Hippocampal formation (tissue), 2 donors: ENCODE measurements at places on chromosomes 11 and 22.

GRCh38 chr11:1597331-1597993 lies 632 bp downstream of the KRTAP5-2 start:
- DNase-seq, result no peak

DNA sequence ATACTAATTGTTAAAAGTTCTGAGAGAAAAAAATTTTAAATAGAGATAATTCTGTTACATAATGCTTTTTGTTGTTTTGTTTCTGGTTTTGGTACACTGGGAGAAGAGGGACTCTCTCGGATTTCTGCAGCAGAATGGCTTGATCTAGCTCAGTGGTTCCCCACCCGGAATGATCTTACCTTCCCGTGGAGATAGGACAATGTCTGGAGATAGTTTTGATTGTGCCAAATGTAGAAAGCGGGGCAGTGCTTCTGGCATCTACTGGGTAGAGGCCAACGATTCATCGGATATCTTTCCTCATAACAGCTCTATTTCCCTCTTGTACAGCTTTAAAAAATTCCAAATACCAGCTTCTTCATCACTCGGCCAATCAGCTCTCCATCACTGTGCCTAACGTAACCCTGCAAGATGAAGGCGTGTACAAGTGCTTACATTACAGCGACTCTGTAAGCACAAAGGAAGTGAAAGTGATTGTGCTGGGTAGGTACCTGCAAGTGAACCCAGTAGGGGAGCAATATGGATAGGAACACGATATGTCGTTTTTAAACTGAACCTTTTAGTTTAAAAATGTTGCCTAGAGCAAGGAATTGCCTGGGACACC lies 13.2 kb downstream of the CRTAM start:
- no peak for DNase-seq

- DNase-seq, result no peak
These were observed 1.9 kb downstream of the ACR start for GRCh38 chr22:50739894-50740293.

DNA sequence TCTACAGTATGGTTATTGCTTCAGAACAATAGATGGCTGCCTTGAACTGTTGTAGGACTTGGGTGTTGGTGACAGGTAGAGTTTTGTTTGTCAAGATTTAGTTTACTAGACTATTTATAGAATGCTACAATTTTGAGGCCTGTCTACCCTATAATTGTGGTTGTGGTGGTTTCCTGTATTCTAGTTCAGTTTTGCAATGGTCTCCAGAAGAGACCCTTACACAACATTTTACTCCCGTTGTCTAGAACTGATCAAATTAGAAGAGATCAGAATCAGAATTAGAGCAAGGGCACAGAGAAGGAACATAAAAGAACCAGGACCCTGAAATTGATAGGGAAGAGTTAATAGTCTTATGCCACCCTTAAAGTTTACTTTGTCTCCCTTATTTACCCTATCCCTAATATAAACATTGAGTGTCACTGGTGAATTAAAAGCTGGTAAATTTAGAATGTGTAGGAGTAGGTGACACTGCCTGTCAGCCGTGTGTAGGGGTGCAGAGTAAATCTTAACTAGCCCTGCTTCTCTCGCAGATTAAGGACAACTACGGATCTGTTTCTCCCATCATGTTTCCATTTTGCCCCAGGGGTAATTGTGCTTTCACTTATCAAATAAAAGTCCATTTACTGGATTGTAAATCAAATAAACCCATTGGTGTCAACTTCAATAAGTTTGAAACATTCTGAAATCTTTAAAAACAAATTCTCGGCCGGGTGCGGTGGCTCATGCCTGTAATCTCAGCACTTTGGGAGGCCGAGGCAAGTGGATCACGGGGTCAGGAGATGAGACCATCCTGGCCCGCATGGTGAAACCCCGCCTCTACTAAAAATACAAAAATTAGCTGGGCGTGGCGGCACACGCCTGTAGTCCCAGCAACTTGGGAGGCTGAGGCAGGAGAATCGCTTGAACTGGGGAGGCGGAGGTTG lies 10.9 kb upstream of the PHLDB1 start:
- DNase-seq, result no peak

- no peak for DNase-seq
These were observed 26.3 kb downstream of the APOL1 start for GRCh38 chr22:36279219-36279666.

- DNase-seq, result no peak
These were observed 10.5 kb downstream of the COA4 start for GRCh38 chr11:73866095-73866579.

GRCh38 chr11:18132341-18132740 lies at the start of gene MRGPRX3:
Gene MRGPRX3 (plus strand): TSS chr11:18132571. CDS start chr11:18137203, 4,632 bp downstream.
- DNase-seq, result no peak

DNA sequence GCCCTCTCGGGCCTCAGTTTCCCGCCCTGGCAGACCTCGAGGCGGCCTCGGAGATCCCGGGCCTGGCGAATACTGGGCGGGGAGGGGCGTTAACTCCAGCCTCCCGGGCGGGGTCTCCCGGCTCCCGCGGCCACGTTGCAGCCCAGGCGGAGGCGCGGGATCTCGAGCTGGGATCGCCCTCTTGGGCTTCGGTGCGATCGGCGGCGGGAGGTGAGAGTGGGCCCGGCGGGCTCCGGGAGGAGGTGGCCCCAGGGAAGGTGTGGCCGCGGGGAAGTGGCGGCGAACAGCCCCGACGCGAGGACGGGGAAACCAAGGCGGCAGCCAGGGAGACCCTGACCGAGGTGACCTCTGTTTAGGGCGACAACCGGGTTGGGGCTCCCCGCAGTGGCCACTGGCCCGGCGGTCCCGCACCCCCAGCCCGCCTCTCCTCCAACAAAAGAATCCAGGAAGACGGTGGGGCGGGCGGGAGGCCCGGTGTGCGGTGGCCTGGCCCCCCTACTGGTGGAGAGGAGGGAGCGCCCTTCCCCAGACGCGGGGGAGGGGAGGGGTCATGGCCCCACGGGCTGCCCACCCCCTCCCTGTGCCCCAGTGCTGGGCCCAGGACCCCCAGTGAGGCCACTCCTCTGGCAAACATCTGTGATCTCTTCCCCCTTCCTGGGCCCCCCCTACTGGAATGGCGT lies at the start of gene PHETA2:
Gene PHETA2, plus strand, starts transcription at position 117 of the 680 bp plus-strand sequence. CDS start 3,046 bp downstream, outside the sequence.
- DNase-seq, result no peak

DNA sequence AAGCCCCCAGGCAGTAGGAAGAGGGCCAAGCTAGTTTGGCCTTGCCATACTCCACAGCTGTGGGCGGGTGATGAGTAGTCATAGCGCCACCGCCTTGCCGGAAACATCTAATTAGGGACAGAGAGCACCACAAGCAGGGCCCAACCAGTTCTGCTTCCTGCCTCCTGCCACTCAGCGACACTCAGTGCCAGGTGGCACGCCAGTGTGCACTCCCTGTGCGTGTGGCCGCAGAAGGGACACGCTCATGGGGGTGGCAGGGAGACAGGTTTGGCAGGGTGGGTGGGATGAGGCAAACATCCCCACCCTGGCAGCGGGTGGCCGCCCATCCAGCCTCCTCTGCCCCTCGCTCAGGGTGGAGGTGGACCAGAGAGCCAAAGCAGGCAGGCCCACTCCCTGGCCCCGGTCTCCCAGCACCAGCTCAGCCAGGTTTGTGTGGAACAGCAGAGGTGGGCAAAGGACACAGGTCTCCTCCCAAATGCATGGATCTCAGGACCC lies 4.9 kb downstream of the OVOL1 start:
- no peak for DNase-seq

- no peak for DNase-seq
These were observed 3.0 kb downstream of the OR52W1 start for GRCh38 chr11:6202041-6202440.

- DNase-seq, result no peak
These were observed 101.6 kb downstream of the NTM start for GRCh38 chr11:131471976-131472375.

DNA sequence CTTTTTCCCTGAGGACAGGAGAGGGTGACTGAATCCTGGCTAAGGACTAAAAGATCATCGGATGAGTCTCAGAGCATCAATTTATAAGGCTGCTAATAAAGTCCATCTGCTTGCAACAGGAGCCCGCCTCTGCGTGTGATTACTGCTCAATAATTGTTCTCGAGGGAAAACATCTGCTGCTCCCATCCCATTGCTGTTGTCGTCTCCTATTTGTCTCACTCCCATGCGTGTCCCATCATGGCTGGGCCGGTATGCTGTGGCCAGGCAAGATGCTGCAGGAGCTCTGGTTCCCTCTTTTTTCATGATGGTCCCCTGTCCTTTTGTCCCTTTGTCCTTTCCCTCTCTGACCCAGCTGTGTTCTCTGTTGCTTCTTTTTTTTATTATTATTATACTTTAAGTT lies 121.2 kb downstream of the SPATA19 start:
- DNase-seq, result no peak

DNA sequence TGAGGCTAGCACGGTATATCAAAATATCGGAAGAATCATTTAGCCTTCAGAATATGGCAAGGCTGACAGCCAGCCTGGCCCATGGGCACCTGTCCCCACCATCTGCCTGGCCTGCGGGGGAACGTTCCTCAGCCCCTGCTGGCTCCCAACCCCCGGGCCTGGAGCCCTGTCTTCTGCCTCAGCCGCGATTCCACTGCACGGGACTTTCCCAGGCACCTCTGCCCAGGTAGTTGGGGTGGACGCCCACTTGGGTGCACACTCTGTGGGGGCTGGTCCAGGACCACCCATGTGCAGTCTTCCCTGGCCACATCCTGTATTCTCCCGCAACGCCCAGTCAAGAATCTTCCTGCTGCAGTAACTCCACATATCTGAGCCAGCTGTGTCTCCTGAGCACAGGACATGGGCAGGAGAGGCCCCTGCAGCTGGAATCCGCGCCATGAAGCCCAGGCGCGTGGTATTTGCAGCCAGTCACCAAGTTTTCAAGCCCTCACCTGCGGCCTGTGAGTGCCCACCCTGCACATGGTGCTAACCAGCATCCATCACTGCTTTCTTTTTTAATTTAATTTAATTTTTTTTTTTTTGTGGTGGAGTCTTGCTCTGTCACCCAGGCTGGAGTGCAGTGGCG lies 77.9 kb downstream of the KCNQ1 start:
- no peak for DNase-seq

DNA sequence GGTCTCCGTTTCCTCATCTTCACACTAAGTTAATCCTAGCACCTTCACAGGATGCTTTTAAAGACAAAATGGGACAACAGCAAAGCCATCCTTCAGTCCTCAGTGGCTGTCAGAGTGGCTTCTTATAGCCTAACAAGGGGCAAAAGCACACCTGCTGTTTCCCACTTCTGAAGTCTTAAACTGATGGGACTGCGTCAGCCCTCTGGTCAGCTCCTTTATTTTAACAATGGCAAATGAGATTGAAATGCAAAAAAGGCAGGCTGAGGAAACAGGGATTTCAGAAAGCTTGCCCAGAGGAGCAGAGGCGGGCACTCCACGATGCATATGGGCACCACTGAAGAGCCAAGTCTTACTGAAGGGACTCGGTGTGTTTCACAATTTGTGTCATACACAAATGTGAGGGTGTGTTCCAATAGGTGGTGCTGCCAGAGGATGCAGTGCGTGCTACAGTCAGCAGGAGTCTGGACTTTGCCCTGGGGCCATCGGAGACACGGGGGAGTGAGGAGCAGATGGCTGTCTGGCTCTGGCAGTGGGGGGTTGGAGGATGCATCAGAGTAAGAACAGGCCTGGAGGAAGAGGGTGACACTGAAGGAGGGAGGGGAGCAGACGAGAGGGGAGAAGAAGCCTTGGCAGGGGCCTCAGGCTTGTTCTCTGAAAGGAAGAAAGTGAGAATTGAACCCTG lies 47.3 kb downstream of the TENM4 start:
- DNase-seq, result no peak

DNA sequence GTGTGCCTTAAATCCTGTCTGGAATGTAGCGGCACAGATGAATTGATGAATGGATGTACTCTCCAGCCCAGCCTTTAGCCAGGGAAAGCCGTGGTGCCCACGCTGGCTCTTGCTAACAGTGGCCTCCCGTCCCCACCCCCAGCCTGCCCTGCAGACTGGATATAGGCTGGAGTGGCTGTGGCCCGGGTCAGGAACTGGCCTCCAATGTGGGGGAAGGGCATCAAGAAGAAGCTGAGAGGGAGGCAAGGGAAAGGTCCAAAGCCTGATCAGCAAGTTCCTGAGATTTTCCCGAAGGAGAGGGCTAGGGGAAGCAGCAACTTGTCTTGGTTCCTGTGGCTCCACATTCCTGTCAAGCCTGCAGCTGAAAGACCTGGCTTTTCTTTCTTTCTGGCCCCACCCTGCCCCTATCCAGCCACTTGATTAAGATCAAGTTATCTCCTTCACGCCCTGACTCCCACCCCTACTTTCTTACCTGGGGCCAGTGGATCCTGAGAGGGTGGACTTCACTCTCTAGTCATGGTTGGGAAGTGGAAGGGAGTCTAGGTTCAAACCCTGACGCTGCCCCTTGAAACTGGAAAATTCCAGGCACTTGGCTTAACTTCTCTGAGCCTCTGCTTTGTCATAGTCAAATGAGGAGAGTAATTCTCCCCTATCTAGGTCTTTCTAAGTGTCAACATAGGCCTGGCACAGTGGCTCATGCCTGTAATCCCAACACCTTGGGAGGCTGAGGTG lies 11.0 kb upstream of the MICALL1 start:
- DNase-seq, result no peak

- no peak for DNase-seq
These were observed 36.1 kb downstream of the UBASH3B start for GRCh38 chr11:122691549-122692150.

- no peak for DNase-seq
These were observed 194.3 kb upstream of the NARS2 start for GRCh38 chr11:78768971-78769370.

DNA sequence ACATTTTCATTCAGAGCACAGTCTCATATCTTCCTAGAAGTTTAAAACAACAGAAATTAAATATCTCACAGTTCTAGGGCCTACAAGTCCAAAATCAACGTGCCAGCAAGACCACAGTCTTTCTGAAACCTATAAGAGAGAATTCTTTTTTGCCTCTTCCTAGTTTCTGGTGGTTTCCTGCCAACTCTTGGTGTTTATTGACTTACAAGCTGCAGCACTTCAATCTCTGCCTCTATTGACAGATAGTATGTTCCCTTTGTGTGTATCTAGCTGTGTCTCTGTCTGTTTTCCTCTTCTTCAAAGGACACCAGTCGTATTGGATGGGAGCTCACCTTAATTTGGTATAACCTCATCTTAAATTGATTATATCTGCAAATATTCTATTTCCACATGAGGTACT lies 347.5 kb downstream of the DCDC1 start:
- no peak for DNase-seq

- no peak for DNase-seq
These were observed 100.0 kb downstream of the ADAMTS15 start for GRCh38 chr11:130548491-130548833.

GRCh38 chr22:47165338-47166032 lies 403.0 kb downstream of the TBC1D22A start:
- no peak for DNase-seq

GRCh38 chr11:57482782-57483561 lies 22.6 kb downstream of the RTN4RL2 start:
- no peak for DNase-seq

DNA sequence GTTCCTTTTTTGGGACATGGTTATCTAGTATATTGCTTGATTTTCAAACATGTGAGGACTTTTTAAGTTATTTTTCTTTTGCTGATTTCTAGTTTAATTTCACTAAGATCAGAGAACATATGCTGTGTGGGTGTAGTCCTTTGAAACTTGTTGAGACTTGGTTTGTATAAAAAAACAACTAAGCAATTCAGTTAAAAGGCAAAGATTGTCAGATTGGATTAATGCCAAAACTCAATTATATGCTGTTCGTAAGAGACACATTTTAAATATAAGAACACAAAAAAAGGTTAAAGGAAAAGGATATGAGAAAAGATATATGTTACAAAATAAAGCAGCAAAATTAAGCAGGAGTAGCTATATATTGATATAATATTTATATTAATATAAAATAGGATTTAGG lies 17.8 kb upstream of the RRM1 start:
- DNase-seq, result no peak
